NCI-H2171 (cell line): ENCODE measurements at places on chromosomes 4 and X.
A peak's percentile ranks its signal among the peaks of the same experiment; 100 is the strongest.

- peak; percentile 62 for DNase-seq
These were observed 168.7 kb upstream of the TBC1D9 start for GRCh38 chr4:140924761-140925392.

GRCh38 chrX:36803151-36803550 lies 205.0 kb upstream of the FAM47C start:
- no peak for DNase-seq

DNA sequence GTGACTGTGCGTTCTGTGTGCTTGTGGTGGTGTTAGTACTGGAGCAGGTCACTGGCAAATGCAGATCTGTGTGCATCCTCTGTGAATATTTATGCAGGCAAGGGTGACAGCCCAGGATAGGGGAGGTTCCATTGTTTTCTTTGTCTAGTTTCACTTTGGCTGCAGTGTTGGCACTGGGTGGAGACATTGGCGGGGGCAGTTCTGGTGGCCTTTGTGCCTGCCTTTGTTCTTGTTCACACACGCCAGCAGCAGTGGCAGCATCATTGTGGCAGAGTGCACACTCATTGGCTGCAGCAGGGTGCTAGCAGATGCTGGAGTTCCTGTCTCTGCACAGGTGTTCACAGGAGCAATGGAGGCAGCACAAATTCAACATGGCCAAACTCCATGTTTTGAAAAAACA lies 495.3 kb downstream of the UBE2NL start:
- DNase-seq: no peak

DNA sequence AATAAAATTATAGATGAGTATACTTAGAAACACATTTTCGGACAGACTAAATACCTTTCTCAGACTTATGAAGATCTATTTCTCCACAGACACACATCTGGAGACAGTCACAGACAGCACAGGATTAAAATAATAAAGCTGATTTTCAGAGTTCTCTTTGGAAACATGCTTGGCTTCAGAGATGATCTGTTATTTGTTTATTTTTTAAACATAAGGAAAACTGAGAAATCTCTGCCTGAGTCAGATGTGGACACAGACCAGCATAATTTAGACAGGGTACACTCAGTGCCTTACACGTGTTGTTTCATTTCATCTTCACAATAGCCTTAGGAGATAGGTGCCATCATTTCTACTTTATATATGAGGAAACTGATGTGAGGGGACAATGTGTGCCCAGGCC lies 92.1 kb downstream of the SLC9A7 start:
- DNase-seq: no peak

GRCh38 chr4:42955746-42956505 lies 63.4 kb downstream of the GRXCR1 start:
- no peak for DNase-seq

DNA sequence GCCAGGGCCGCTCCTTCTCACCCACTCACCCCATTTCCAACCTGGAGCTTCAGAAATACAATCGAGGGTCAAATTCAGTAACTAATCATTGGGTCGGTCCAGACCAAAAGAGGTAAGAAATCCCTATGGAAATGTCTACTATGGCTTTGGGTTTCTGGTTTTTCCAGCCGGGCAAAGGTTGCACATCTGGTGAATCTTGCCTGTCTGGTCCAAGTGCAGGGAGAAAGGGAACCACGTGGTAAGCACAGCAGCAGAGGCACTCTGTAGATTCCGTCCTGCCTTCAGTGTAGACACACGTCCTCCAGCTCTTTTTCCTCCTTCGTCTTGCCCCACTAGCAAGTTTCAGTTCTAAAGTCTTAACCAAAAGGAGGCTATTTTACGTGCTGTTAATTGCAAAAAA lies 218.0 kb upstream of the JADE1 start:
- no peak for DNase-seq

- DNase-seq: no peak
These were observed 46.8 kb downstream of the FIP1L1 start for GRCh38 chr4:53424280-53424679.

DNA sequence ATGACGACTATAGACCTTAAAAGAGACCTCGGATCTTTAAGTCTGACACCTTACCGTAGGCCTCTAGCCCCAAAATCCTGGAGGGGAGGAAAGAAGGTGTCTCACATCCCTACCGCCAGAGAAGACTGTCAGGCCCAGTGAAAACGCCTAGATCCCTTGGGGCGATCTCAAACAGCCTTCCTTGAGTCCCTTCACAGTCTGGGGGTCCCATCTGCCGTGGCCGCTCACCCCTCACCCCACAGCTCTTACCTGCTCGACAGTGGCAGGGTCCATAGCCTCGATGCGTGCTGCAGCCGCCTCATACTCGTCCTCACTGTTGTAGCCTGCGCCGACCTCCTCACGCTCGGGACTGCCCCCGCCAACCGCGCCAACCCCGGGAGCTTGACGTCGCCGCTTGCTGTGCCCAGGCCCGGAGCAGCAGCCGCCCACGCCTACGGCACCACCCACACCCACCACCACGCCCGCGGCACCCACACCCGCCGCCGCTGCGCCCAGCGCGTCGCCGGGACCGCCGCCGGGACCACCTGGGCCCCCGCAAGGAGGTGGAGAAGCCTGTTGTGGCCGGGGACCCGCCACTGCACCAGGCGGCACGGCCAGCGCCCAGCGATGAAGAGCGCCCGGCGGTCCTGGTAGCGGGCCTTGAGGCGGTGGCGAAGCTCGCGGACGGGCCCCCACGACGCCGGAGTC lies 536 bp downstream of the OTUD5 start:
- no peak for DNase-seq

- DNase-seq: no peak
These were observed 86.7 kb upstream of the MAGEA4 start for GRCh38 chrX:151825925-151826485.

- DNase-seq: no peak
These were observed 1.3 kb downstream of the AMER1 start for GRCh38 chrX:64204252-64204651.
